ENCODE measurements at places on chromosomes 1 and 21.

- no peak overlapping the region for H3K27ac ChIP-seq
- H3K4me3 ChIP-seq = no peak overlapping the region
- H3K4me1 ChIP-seq = no peaks in the 10 kb centered on the region
- no peaks in the 10 kb centered on the region for H3K27me3 ChIP-seq
Measured at GRCh38 chr1:43878440-43878839, 55.2 kb upstream of the ARTN start.

- H3K4me3 ChIP-seq = no peak overlapping the region
- no peak for DNase-seq
- H3K27me3 ChIP-seq = no peaks in the 10 kb centered on the region
- H3K27ac ChIP-seq = peak overlapping the region; percentile 6
Measured at GRCh38 chr1:42259059-42259738, 75.8 kb downstream of the FOXJ3 start.

DNA sequence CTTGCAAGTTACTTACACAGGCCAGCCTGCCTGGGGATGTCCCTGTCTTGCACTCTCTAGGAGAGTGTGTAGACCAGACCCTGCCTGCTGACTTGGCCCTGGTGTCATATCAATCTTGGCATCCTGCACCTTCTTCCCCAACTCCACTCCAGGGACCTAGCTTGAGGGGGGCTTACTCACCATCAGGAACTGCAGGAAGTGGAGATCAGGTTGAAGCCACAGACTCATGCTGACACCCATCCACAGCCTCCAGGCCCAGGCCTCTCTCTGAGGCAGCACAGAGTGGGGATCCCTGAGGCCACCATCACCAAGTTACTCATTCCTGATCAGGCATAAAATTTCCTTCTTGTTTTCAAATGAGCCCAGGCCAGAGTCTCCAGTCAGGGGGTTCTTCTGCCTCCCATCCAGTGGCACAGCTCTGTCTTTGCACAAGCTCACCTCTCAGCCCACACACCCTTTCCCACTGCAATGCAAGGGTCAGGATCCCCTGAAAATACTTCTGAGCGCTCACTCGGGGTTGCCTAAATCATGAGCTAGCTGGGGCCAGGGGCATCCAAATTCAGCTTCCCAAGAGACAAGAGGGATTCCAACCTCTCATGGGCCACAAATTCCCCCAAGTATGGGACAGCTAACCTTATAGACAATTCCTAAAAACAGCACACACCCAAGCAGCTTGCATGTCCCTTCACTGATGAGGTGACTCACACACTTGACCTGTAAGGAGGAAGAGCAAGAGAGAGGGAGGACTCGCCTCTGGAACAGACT lies 33.5 kb downstream of the CSMD2 start:
- no peaks in the 10 kb centered on the region for H3K36me3 ChIP-seq
- H3K4me1 ChIP-seq = no peaks in the 10 kb centered on the region
- DNase-seq = no peak
- H3K27me3 ChIP-seq = no peaks in the 10 kb centered on the region
- H3K27ac ChIP-seq = no peak overlapping the region

DNA sequence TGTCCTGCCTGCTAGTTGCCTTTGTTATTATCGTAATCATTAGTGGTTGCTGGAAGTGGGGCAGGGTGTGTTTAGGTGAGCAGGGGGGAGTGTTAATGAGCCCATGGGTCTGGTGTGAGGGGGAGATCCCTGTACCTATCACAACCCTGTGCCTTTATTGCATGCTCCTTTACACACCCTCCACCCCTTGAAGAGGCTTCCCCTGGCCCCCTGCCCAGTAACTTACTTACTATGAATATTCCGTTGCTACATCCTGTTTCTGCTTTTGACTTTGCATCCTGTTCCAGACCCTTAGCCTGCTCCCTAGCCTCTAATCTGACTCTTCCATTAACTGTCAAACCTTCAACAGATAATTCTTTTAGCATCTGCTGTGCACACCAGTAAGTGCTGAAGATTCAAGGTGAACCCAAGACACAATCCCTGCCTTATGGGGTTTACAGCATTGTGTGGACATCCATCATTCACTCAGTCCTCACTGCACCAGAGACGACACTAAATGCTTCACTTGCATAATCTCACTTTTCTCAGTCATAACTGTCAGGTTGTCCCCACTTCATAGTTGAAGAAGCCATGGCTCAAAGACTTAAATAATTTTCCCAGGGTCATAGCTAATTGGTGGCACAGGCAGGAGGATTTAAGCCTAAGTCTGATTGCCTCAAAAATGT lies 47.9 kb downstream of the CDC7 start:
- H3K4me1 ChIP-seq = peaks cover 26% of the 10 kb centered on the region
- no peak for DNase-seq
- H3K4me3 ChIP-seq = no peak overlapping the region
- H3K27me3 ChIP-seq = no peaks in the 10 kb centered on the region

GRCh38 chr1:210260096-210260495 lies 27.5 kb downstream of the SERTAD4 start:
- no peak overlapping the region for H3K4me3 ChIP-seq
- H3K27me3 ChIP-seq = peaks cover 6% of the 10 kb centered on the region
- no peaks in the 10 kb centered on the region for H3K36me3 ChIP-seq
- no peak for DNase-seq

GRCh38 chr1:64187646-64188045 lies 15.8 kb upstream of the UBE2U start:
- H3K4me1 ChIP-seq = no peaks in the 10 kb centered on the region
- H3K27me3 ChIP-seq = no peaks in the 10 kb centered on the region
- no peaks in the 10 kb centered on the region for H3K36me3 ChIP-seq
- no peak overlapping the region for H3K27ac ChIP-seq
- DNase-seq = no peak
- no peak overlapping the region for H3K4me3 ChIP-seq

DNA sequence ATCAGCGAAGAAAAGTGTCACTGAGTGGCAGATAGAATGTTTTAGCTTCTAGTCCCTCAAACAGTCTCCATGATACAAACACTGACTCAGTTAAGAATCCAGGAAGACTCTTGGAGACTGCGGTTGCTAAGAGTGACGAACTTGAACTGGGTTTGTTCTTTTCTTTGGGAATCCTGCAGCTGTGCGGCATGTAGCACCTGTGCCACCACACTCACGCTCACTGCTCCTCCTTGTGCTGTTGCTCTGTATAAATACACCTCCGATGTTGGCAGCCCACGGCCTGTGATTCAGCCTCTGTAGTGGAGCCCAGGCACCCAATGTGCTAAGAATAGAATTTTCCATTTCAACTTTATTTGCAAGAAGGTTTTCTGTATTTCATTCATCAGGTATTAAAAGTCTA lies 5.5 kb upstream of the PPIE start:
- no peaks in the 10 kb centered on the region for H3K36me3 ChIP-seq
- peaks cover 8% of the 10 kb centered on the region for H3K4me1 ChIP-seq
- DNase-seq = no peak
- no peak overlapping the region for H3K27ac ChIP-seq
- no peak overlapping the region for H3K4me3 ChIP-seq

GRCh38 chr1:29062157-29062942 lies 61.4 kb downstream of the TMEM200B start:
- H3K4me3 ChIP-seq = no peak overlapping the region
- no peak overlapping the region for H3K27ac ChIP-seq
- DNase-seq = no peak
- no peaks in the 10 kb centered on the region for H3K4me1 ChIP-seq
- no peaks in the 10 kb centered on the region for H3K36me3 ChIP-seq

- H3K27ac ChIP-seq = no peak overlapping the region
- H3K4me3 ChIP-seq = no peak overlapping the region
- DNase-seq = no peak
- no peaks in the 10 kb centered on the region for H3K4me1 ChIP-seq
- H3K27me3 ChIP-seq = no peaks in the 10 kb centered on the region
- H3K36me3 ChIP-seq = no peaks in the 10 kb centered on the region
Measured at GRCh38 chr1:31861346-31861745, 45.5 kb upstream of the SPOCD1 start.

- no peak for DNase-seq
- H3K4me1 ChIP-seq = peaks cover 13% of the 10 kb centered on the region
- H3K27me3 ChIP-seq = no peaks in the 10 kb centered on the region
- no peak overlapping the region for H3K4me3 ChIP-seq
- H3K36me3 ChIP-seq = no peaks in the 10 kb centered on the region
Measured at GRCh38 chr1:197671140-197671539, 104.1 kb downstream of the DENND1B start.

DNA sequence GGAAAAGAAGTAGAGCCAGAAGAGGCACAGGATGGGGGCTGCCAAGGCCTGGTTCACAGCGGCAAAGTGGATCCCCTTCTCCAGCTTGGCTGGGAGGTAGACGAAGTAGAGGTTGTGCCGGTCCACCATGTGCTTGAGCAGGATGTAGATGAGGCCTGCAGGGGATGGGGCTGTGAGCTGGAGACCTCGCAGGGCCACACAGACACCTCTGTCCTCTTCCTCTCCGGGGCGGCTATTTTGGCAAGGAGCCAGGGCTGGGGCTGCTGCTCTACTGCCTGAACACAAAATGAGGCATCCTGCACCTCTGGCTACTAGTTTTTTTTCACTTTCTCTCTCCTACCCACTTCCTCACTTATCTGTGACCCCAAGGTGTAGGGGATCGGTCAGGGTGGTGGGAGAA lies 32.3 kb downstream of the TMEM63A start:
- no peaks in the 10 kb centered on the region for H3K4me1 ChIP-seq
- H3K36me3 ChIP-seq = peaks cover 34% of the 10 kb centered on the region
- H3K4me3 ChIP-seq = no peak overlapping the region
- H3K27me3 ChIP-seq = no peaks in the 10 kb centered on the region

- H3K27me3 ChIP-seq = no peaks in the 10 kb centered on the region
- no peak overlapping the region for H3K27ac ChIP-seq
- no peaks in the 10 kb centered on the region for H3K4me1 ChIP-seq
- DNase-seq = no peak
Measured at GRCh38 chr1:183710333-183710732, 57.2 kb upstream of the APOBEC4 start.

GRCh38 chr1:113929750-113930498 lies 800 bp downstream of the HIPK1 start:
- peak overlapping the region; percentile 95 for H3K4me3 ChIP-seq
- peaks cover 48% of the 10 kb centered on the region for H3K4me1 ChIP-seq
- no peaks in the 10 kb centered on the region for H3K27me3 ChIP-seq

DNA sequence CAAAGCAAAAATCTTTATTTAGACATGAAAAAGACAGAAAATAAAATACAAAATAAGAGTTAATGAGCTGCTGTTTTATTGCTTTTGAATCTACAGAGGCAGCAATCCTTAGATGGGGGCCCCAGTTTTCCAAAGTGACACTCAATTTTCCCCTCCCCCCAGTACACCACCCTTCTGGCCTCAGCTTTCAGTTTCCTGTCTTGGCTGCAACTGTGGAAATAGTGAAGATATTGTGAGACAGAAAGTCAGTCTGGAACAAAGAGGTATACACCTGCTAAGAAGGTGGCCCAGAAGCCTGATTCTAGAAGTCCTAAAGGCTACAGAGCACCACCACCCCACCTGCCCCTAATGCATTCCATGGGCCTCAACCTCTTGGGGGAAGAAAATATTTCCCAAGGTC lies 1.1 kb upstream of the MTMR11 start:
- no peaks in the 10 kb centered on the region for H3K27me3 ChIP-seq
- peak overlapping the region; percentile 93 for H3K27ac ChIP-seq
- peaks cover 4% of the 10 kb centered on the region for H3K36me3 ChIP-seq

- H3K27ac ChIP-seq = peak overlapping the region; percentile 88
- H3K27me3 ChIP-seq = no peaks in the 10 kb centered on the region
- H3K4me3 ChIP-seq = peak overlapping the region; percentile 87
- H3K4me1 ChIP-seq = peaks cover 24% of the 10 kb centered on the region
- peak; percentile 63 for DNase-seq
Measured at GRCh38 chr1:87329051-87329525, 408 bp downstream of the LMO4 start.

- no peaks in the 10 kb centered on the region for H3K36me3 ChIP-seq
- peak overlapping the region; percentile 37 for H3K27ac ChIP-seq
- no peak for DNase-seq
- H3K4me3 ChIP-seq = no peak overlapping the region
Measured at GRCh38 chr1:205923651-205924459, 19.4 kb downstream of the SLC26A9 start.

GRCh38 chr1:182051938-182052337 lies 9.6 kb downstream of the ZNF648 start:
- DNase-seq = peak; percentile 41
- H3K36me3 ChIP-seq = no peaks in the 10 kb centered on the region
- no peak overlapping the region for H3K4me3 ChIP-seq
- peaks cover 6% of the 10 kb centered on the region for H3K4me1 ChIP-seq
- no peaks in the 10 kb centered on the region for H3K27me3 ChIP-seq
- no peak overlapping the region for H3K27ac ChIP-seq

DNA sequence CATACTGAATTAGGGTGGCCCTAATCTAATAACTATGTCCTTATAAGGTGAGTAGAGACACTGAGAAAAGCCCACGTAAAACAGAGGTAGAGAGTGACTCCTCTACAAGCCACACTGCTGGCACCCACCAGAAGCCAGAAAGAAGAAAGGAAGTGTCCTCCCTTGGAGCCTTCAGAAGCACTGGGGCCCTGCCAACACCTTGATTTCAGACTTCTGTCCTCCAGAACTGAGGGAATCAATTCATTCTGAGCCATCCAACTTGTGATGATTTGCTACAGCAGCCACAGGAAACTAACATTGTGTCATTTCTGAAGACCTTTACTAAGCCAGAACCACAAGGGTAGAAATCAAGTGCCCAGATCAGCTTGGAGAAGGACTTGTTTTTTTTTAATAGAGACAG lies 15.0 kb downstream of the GNB1 start:
- peaks cover 41% of the 10 kb centered on the region for H3K36me3 ChIP-seq
- no peak overlapping the region for H3K4me3 ChIP-seq
- DNase-seq = no peak
- H3K27ac ChIP-seq = no peak overlapping the region
- no peaks in the 10 kb centered on the region for H3K27me3 ChIP-seq

- peak overlapping the region; percentile 85 for H3K4me3 ChIP-seq
- H3K4me1 ChIP-seq = peaks cover 17% of the 10 kb centered on the region
Measured at GRCh38 chr1:15153842-15154479, 414 bp downstream of the TMEM51 start.

GRCh38 chr21:17929510-17929909 lies 110.4 kb upstream of the C21orf91 start:
- H3K4me3 ChIP-seq = no peak overlapping the region
- peaks cover 8% of the 10 kb centered on the region for H3K4me1 ChIP-seq
- H3K36me3 ChIP-seq = no peaks in the 10 kb centered on the region
- no peak for DNase-seq
- H3K27ac ChIP-seq = no peak overlapping the region
- no peaks in the 10 kb centered on the region for H3K27me3 ChIP-seq

- peaks cover 34% of the 10 kb centered on the region for H3K36me3 ChIP-seq
- H3K4me3 ChIP-seq = no peak overlapping the region
- DNase-seq = no peak
- no peaks in the 10 kb centered on the region for H3K27me3 ChIP-seq
- H3K27ac ChIP-seq = no peak overlapping the region
Measured at GRCh38 chr1:207069858-207070506, 16.9 kb downstream of the PFKFB2 start.
